ENCODE measurements at places on chromosomes 5 and 9.

DNA sequence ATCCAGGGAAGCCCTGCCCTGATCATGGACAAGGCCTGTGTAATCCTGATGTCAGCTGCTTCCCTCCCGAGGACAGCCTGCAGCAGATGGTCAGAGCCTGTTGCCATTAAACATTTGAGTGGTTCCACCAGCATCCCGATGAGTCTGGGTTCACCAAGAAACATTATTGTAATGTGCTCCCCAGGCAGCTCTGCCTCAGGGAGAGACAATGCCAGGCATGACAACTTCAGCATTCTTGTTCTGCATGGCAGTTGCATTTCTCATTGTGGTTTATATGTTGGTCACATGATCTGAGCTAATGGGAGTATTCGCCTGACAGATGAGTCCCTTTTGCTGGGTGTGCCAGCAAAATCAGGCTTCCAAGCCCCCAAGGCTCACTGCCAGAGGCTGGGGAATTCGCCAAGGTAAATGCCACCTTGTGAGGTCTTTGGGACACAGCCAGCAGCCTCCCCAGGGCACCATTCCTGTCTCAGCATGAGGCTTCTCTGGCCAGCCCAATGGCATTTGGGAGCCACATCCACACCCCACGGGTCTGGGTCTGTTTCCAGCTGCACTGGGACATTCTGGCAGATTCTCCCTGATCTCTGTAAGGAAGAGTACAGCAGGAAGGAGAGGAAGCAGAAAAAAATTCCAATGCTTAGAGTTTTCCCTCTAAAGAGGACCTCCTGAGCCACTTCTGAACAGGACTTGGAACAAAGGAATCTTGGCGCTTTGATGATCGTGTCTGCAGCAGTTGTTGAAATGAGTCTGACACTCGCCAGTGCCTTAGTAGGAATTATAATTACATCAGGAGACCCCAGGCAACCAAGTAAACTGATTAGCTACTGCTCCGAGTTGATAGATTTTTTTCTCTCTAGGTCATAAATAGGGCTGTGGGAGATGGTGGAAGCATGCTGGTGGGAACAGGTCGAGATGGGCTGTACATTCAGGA is 18.7 kb downstream of the KCNIP1 start:
- peak; percentile 92 for DNase-seq

DNA sequence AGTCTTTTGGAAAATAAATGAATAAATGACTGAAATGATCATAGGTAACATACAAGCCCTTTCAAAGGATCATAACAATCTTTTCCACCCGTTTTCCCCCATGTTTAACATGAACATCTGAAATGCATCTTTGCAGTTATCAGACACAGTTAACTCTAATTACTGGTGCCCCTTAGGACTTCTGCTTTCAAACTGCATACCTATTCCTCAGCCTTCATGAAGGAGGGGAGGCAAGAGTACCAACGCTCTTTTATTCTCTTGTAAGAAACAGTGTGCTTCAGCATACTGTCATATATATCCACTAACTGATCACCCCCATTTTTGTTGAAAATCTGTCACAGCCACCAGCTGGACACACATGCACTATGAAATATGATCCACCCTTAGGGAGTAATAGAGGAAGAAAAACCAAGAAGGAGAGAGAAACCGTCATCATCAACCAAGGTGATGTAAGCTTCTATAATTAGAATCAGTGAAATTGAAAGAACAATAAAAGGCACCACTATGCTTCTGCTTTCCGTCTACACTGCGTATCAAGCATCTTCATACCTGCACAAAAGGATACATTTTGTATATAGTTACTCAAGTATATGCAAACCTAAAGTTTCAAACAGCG is 98.7 kb downstream of the RAPGEF6 start:
- no peak for DNase-seq

DNA sequence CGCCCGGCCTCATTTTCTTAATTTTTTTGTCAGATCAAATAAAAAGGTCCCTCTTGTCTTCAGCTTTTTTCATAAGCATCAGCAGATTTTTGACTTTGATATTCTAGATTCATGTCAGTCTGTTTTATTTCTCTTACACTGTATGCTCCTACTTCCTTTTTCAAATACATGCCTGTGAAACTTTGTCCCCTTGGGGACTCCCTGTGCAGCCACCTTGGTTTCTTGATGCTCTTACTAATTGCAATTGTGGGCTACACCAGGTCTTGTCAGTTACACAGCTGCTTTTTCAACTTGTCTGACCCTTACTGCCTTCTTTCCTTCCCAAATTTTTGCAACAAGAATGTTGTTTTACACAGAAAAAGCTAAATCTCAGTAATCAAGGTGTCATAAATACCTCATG is 238.2 kb upstream of the KCNN2 start:
- no peak for DNase-seq

GRCh38 chr5:76269932-76270610 is 133.0 kb upstream of the IQGAP2 start:
- no peak for DNase-seq

GRCh38 chr5:90802474-90803317 is 244.1 kb downstream of the ADGRV1 start:
- DNase-seq, result no peak

GRCh38 chr9:108213511-108213910 is 642.3 kb downstream of the ACTL7B start:
- no peak for DNase-seq

DNA sequence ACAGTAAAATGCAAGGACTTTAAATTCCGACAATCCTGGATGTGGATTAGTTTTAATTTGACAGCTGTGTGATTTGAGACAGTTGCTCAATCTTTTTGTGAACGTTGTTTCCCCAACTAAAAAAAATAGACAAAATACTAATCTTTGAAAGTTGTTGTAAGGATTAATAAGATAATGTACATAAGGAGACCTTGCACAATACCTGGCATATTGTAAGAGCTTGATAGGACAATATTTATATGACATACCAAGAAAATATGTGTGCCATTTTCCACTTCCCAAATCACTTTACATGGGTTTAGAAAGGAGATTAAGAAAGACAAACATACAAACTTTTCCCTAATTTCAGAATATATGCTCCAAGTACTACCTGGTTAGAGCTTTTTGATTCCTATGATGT is 25.3 kb downstream of the ARRDC3 start:
- DNase-seq, result no peak

DNA sequence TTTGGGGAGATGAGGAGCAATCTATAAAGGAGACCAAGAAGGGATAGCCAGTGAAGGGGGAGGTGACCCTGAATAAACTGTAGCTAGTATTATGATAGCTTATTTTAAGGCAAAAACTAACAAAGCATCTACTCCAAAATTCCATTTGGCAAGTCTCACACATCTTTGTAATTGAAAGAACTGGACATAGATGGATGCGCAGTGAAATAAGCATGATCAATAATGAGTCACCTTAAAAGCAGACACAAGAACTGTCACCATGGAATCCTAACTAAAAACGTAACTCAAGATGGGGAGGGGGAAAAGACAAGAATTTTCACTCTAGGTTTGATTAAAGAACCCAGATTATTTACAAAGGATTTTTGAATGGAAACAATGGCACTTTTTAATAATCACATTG is 164.5 kb downstream of the MED27 start:
- no peak for DNase-seq

DNA sequence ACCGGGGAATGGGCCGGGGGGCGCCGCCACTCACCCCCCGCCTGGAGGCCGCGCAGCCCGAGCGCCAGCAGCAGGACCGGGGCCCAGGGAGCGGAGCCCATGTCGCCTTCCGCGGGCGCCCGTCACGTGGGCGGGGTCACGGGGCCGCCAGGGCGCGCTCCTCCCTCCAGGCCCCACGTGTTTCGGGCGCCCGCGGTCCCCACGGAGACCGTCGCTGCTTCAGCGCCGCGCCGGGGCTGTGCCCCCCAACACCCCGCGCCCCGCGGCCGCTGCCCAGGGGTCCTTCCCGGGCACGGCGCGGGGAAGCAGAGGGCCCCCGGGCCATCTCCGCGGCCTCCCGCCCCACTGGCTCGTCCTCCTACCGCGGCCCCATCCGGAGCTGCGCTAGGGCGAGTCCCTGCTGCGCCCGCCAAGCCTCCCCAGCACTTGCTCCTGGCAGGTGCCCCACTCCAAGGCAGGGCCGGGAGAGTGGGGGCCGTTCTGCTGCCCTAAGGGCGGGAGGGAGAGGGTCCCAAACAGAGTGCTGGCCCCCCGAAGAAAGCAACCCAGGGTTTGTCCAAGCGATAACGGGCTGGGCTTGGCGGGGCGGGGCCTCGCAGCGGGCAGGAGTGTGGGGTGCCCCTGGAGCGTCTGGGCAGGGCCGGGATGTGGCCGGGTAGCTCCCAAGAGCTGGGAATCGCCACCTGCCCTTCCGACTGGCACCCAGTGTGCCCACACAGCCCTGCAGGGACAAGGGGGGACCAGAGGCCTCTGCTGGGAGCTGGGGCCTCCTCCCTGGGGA is at the start of gene DPP7:
Gene DPP7, minus strand, starts transcription at position 121 of the 781 bp plus-strand sequence. Its CDS starts 20 bp downstream, at position 101.
- no peak for DNase-seq

- no peak for DNase-seq
Observed at GRCh38 chr5:126965487-126965886, 64.9 kb downstream of the MARCHF3 start.

DNA sequence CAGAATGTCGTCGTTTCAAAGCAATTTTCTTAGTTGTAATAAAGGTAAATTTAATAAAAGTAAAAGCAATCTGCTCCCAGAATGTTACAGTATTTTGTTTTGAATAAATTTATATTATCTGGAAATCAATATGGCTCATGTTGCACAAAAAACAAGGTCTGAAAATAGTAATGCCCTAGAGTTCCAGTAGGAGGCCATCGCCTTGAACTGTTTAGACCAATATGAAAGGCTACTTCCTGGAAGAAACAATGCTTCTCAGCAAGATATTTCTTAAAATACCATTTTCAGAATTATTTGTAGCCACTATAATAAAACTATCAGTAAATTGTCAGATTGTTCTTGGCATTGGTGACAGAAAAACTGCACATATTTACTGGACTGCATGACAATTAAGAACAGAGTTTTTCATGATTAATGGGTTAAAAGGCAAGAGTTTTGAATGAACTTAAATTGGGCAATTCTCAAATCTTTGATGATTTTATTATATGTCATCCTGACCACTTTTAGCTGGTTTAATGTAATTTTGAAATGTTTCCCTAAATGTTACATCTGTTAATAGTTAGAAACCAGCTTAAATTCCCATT is 153.2 kb downstream of the COMMD10 start:
- DNase-seq, result no peak

DNA sequence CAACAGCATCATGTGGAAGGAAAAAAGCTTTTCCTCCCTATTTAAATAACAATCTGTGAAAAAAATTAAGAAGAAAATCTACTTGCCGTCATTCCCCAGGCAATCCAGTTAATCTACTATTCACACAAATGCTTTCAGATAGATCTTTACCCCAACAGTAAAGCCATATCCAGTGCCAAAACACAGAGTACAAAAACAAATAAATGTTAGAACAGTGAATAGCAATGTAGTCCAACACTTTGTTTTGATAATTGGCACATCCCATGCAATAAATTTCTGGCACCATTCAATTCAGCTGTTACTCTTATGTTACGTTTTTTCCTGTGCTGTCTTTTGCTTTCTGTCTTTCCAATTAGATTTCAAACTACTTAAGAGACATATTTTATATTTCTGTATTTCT is 2245.5 kb upstream of the WWC1 start:
- DNase-seq, result no peak

DNA sequence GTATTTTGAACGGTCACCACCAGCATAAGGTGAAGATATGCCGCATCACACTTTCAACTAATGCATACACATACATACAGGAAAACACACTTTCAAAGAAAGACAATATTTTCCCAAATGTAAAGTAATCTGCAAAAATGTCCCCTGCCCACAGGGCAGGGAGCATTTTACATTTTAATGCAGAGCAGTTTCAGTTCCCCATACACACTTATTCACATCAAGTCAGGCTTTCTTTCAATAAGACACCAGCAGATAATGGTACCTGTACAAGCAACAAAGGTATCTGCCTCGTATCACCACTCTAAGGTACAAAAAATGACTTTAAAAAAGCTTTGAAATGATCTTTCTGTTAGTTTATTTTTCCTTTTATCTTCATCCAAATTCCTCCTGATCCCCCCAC is 247.1 kb upstream of the CCNG1 start:
- no peak for DNase-seq

GRCh38 chr5:132138260-132138659 is 64.7 kb downstream of the CSF2 start:
- DNase-seq, result no peak

DNA sequence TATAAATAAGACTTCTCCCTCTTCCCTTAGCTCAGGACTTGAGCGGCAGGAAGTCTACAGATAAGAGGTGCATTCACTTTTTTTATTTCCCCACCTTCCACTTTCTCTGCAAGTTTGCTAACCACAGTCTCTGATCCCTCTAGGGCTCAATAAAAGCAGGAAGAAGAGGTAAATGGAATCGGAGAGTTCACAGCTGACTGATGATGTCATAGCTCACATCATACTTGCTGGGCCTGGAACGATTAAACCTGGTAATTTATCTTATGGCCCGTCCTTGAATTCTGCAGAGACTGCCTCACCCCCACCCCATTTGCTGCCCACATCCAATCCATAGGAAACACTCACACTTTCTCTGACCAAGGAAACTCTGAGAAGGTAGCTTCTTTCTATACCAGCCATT is 62.9 kb downstream of the DRD1 start:
- DNase-seq, result no peak

DNA sequence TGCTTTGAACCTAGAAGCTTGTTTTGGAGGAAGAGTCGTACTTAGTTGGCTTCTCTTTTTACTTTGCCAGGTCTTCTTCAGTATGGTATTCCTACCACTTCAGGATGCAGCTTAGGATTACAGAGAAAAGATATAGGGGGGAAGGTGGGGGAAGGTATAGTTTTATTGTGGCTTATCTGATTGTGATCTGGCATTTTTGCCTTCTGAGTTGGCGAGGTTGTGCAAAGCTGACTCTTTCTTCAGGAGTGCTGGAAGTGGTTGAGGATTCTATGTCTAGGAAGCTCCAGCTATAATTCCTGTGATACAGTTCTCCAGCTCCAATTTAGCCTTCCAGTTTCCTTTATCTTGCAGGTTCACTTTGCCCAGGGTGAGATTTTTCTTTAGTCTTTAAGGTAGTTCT is 7.0 kb downstream of the CDC42SE2 start:
- no peak for DNase-seq

DNA sequence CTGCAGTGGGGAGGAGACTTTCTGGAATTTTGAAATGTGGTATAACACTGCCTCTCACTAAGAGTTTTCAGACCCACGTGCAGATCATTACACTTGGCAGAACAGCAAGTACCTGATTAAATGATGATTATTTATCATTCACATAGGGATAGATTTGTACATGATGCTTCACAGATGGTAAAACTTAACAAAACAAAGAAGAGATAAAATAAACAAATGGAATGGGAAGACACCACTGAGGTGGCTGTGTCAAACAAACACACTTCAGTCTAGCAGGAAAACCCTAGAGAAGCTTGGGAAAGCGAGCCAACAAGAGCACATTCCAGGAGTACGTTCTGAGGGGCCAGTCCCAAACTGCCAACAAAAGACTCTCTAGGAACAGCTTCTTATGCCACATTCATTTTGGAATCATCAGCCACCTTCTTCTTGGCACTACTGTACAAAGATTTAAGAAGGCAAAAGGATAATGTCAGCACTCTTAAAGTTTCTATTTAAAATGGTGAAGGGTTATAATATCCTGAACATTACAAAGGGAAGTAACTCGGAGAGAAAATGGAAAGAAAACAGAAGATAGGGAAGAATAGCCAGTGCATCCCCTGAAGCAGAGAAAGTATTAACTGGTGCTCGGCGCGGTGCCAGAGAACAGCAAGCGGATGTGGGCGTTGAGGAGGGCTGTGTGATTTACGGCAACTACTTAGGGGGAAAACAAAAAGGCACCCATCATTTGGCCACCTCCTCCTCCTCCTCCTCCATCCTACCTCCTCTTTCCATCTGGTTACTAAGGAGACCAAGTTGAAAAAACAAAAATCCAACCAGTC is 1.6 kb downstream of the MED27 start:
- DNase-seq, result no peak
